ENCODE measurements at places on chromosomes 6 and 20.

DNA sequence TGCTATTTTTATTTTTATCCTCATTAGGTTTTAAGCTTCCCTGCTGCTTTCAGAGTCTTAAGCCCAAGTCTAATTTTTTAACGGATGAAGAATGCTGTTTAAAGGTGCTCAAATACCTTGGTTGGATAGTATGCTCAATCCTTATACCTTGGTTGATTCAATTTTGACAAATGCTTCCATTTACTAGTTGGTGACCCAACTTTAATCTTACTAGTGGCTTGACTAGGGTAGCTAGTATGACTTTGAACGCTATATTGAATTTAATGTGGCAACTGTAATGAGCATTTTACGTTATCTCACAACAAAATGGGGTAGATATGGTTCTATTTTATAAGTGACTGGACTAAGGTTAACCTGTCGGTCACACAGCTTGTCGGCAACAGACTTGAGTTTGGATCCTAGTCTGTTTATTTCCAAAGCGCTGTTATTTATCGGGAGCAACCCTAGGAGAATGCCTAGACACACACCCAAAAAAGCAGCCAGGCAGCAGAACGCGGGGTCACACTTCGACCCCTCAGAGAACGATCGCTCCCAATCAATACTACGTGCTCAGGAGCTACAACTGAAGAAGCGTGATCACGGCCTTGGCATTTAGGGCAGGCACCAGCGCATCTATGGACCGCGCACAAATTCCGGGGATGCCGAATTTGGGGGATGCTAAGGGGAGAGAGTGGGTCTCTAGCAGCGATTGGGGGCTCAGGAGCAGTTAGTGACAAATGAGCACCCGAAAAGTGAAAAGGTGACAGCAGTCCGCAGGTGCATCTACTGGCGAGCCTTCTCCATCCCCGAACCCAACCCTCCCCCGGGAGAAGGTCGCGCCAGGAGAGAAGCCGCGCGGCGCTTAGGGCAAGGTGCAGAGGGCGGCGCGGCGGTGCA lies 586 bp upstream of the ALDH5A1 start:
- no peak for DNase-seq

- DNase-seq, result no peak
Observed at GRCh38 chr6:26594131-26594498, 2.6 kb upstream of the ABT1 start.

DNA sequence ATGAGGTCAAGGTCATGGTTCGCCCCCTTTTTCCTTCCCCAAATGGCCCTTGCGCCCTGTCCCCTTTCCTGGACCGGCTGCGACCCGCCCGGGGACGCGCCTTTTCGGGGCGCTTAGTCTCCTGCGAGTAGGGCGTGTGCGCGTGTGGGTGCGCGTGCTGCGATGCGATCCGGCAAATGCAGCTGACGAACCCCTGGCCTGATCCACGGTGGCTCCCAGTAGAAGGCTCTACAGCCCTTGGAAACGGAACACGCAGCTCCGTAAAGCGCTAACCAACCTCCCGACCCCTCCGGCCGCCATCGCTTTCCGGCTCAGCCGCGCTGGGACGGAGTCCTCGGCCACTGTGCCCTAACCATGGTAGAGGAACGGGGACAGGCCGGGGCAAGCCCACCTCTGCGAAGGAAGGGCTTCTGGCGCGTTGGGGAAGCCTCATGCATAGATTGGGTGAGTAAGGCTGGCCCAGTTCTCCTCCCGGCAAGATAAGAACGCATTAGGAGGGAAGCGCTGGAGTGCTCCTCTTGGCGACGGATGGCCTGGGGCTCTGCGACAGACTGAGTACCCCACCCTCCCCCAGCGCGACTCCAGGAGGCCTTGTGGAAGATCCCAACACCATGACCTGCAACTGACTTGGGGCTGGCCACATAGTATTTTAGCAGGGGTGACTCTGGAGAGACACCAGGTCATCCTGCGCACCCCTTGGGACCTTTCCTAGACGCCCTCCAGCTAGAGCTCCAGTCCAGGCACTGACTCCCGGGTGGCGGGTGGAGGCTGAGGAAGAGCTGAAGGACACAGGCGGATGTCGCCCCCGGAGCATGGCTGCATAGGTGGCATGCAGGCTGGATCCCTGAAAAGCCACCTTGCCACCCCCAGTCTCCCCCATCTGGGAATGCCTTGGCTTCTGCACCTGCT lies 1.1 kb upstream of the SLC4A11 start:
- DNase-seq, result no peak

DNA sequence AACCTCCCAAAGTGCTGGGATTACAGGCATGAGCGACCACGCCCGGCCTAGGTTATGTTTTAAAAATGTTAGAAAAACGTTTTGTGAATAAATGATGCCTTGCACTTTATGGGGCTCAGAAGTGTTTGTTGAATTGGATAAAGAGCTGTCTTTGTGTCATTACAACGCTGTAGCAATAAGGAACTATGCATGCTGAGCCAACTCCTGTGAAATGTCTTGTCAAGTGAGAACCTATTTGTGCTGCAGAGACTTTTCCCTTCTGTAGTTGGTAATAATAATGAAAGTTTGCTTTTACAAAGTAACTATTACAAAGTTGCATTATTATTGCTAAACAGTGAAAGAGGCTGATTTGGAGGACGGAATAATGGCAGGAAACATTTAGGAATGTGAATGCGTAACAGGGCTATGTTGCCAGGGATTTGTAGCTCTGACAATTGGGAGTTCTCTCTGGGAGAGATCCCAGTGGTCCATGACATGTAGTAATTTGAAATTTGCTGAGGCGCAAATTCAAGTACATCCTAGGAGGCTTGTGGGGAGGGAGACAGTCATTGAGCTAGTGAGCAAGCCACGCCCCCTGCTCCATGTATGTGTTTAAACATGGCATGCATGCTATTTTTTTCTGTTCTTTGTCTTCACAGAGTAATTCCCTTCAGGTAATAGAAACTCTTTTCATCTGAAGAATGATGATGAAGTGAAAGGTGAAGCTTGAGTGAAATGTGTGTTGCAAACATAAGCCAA lies 16.8 kb upstream of the BICRAL start:
- no peak for DNase-seq

GRCh38 chr20:20836836-20837235 lies 124.4 kb upstream of the RALGAPA2 start:
- no peak for DNase-seq

GRCh38 chr6:51778666-51779065 lies 308.7 kb downstream of the PKHD1 start:
- DNase-seq, result no peak

- no peak for DNase-seq
Observed at GRCh38 chr20:37453836-37454235, 67.2 kb upstream of the NNAT start.

GRCh38 chr20:10240655-10241054 lies 22.0 kb downstream of the SNAP25 start:
- no peak for DNase-seq

- DNase-seq, result no peak
Observed at GRCh38 chr6:110207652-110208051, 27.4 kb downstream of the CDC40 start.

- peak; percentile 23 for DNase-seq
Observed at GRCh38 chr6:70166088-70166958, 136.6 kb downstream of the COL9A1 start.

GRCh38 chr6:134169871-134170486 lies 117.6 kb upstream of the SLC2A12 start:
- no peak for DNase-seq

GRCh38 chr6:378090-378957 lies 13.2 kb upstream of the IRF4 start:
- DNase-seq, result no peak

DNA sequence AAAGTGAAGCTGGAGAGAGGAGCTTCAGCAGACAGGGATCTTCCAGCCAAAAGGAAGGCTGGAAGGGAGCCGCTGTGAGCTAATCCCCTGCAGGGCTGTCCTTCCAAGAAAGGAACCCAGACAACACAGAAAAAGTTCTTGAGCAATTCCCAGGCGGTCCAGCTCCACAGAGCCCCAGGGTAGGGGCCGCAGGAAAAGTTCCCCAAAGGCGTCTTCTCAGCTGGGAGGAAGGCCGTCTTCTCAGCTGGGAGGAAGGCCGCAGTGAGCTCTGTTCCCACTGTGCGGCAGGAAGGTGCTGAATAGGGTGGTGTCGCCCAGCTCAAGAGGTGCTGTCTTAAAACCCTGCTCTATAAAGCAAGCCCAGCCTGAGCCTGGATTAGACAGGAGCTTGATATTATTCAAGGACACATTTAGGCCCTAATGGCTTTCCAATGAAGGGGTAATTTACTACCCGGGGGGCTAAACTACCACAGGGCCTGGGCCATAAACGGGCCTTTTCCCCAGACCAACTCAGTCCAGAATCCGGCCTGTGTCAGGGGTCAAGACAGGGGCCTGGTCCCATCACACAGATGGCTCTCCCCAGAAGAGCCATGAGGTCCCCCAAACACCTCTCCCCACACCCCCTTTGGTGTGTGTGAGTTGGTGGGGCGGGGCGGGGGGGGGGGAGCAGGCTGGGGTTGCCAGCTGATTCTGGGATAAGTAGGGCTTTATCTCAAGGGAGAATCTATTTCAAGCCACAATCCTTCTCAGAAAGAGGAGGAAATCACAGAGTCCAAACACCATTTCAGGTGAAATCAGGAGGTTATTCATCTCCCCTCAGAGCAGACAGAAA lies 103.6 kb downstream of the NOL4L start:
- DNase-seq, result no peak

- DNase-seq, result no peak
Observed at GRCh38 chr6:133017581-133017980, 203.2 kb downstream of the RPS12 start.

DNA sequence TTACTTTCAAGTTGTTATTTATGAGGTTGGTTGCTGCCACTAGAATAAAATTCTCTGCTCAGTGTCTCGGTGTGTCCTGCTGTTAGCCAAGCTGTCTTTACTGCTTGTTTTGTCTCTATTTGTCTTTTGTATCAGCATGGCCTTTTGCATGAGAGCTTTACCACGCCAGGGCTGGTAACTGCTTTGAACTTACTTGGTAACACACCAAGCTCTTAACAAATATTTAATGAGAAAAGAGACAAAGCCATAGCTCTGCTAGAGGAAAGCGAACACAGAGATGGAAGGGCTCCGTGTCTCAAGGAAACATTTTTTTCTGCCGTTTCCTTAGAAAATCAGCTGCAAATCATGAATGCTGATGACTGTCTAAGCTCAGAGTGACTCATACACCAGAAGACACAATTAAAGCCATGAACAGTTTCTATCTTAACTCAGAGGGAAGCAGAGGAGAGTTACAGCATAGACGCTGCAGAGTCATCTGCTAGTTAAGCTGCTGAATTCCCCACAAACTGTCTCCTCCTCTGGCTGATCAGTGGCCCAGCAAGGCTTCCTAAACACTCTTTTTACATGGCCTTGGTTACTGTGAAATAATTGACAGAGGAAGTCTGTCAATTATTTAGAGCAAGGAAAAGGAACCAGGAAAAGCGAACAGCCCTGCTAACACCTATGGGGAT lies 44.8 kb downstream of the AGPAT4 start:
- no peak for DNase-seq

DNA sequence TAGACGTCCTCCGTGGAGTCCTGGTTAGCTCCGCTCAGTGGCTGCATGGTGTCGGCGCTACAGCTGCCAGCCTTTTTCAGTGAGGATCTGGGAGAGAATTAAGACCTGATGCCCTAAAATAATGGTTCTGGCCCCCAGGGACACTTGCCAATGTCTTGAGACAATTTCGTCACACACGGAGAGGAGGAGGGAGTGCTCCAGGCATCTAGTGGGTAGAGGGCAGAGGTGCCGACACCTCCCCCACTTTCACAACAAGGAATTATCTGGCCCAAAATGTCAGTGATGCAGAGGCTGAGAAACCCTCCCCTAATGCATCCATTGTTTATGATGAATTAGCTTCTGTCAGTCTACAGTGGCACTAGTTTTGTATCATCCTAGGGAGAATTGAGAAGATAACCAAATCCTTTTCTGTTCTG lies 24.4 kb downstream of the TMEM181 start:
- DNase-seq, result no peak

- DNase-seq, result no peak
Observed at GRCh38 chr6:121142093-121142492, 192.2 kb downstream of the TBC1D32 start.

Data from naive thymus-derived CD4-positive, alpha-beta T cell (primary cell).